Activated naive CD8-positive, alpha-beta T cell treated with anti-CD3 and anti-CD28 coated beads, Interleukin-2, amount 10 ng/mL, durations not matched to agents 7 days and 5 days (primary cell): ENCODE measurements at places on chromosomes 1 and 21. TPM values are rescaled to one million over a fixed set of nuclear protein-coding genes. Genes with fewer than 3 reads are reported as not detected.
A peak's percentile ranks its signal among the peaks of the same experiment; 100 is the strongest.

- peaks cover 24% of the 10 kb centered on the region for H3K36me3 ChIP-seq
- no peaks in the 10 kb centered on the region for H3K27me3 ChIP-seq
- no peak overlapping the region for H3K4me3 ChIP-seq
- no peak for DNase-seq
Observed at GRCh38 chr1:6852136-6852890, 67.1 kb downstream of the CAMTA1 start.

TCP10L gene
- total RNA-seq = 0.23 TPM

GRCh38 chr1:29824511-29825273 lies 588.4 kb downstream of the PTPRU start:
- H3K36me3 ChIP-seq = no peaks in the 10 kb centered on the region
- peaks cover 5% of the 10 kb centered on the region for H3K27me3 ChIP-seq
- no peak for DNase-seq
- no peak overlapping the region for H3K27ac ChIP-seq

ARHGAP30 gene
- 260 TPM for total RNA-seq

NCDN gene
- 23.2 TPM for total RNA-seq

GRCh38 chr21:35926003-35926740 lies 134.2 kb downstream of the SETD4 start:
- peaks cover 10% of the 10 kb centered on the region for H3K27me3 ChIP-seq
- H3K27ac ChIP-seq = no peak overlapping the region
- no peak overlapping the region for H3K4me3 ChIP-seq
- no peak for DNase-seq

KRTAP7-1 gene
- not detected for total RNA-seq

DNA sequence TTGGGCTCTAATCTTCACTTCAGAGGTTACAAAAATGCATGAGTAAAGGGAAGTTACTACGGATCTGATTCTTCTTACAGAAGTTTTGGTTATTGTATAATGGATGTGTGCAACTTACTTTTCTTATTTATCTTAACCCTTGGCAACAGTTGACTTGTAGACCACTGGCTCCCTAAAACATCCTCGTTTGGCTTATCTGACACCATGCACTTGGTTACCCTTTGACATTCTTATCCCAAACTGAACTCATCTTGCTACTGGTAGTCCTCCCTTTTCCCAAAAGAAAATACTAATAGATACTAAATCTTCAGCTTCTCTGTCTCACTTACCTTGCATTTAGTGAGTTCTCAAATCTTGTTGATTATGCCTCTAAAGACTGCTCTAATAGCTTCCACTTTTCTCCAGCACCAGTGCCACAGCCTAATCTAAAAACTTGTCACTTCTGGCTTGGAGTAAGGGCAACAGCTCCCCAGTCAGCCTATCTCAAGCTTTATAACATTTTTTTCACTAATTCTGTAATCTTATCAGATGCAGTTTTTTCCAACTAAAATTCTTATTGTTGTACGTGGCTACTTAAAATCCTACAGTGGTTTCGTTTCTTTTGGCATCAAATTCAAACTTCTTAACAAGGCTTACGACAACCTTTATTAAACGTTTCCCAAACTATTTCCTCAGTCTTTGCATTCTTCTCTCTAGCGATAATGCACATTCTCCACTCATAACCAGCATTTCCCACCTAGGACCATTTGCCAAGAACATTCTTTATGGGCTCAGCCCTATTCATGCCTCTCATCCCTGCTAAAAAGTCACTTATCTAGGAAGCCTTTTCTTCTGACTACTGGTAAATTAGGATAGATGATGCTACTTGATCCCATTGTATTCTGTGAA lies 204.2 kb downstream of the KCNT2 start:
- H3K27ac ChIP-seq = no peak overlapping the region
- H3K4me3 ChIP-seq = no peak overlapping the region
- no peaks in the 10 kb centered on the region for H3K4me1 ChIP-seq
- H3K27me3 ChIP-seq = no peaks in the 10 kb centered on the region

GRCh38 chr1:194568610-194569009 lies 1382.2 kb upstream of the B3GALT2 start:
- no peak overlapping the region for H3K27ac ChIP-seq
- no peaks in the 10 kb centered on the region for H3K36me3 ChIP-seq
- H3K27me3 ChIP-seq = no peaks in the 10 kb centered on the region
- DNase-seq = no peak
- no peaks in the 10 kb centered on the region for H3K4me1 ChIP-seq

DNA sequence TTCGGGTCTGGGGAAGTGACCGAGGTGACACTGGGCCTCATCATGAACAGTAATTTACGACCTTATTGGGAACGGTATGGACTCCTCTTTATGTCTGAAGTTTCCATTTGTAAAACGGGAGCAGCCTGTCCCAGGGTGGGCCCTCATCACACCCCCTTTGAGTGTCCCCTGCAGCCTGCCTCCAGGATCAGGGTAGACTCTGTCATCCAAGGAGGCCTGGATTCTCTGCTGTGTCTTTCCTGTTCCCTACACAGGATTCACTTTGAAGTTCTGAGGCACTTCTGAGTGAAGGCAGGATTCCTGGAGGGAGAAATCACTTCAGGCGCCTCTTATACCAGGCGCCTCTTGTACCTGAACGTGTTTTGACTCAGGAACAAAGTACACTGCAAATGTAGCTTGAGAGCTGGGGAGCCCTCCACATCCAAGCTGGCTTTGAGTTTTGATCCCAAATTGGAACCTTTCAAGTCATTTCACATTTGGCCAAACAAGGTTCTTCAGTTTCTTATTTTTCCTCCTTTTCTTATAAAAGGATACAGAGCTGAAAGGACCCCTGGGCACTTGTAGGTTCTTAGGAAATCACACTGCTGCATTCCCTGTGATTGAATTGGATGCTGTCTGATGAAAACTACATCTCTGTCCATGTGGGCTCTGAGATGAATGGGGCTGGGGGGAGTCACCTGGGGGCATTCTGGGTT lies 106.0 kb downstream of the SUSD4 start:
- no peak for DNase-seq
- no peaks in the 10 kb centered on the region for H3K4me1 ChIP-seq

- no peak for DNase-seq
- H3K36me3 ChIP-seq = no peaks in the 10 kb centered on the region
- H3K4me3 ChIP-seq = no peak overlapping the region
- peaks cover 2% of the 10 kb centered on the region for H3K4me1 ChIP-seq
Observed at GRCh38 chr1:81410941-81411340, 389.8 kb upstream of the ADGRL2 start.

DNA sequence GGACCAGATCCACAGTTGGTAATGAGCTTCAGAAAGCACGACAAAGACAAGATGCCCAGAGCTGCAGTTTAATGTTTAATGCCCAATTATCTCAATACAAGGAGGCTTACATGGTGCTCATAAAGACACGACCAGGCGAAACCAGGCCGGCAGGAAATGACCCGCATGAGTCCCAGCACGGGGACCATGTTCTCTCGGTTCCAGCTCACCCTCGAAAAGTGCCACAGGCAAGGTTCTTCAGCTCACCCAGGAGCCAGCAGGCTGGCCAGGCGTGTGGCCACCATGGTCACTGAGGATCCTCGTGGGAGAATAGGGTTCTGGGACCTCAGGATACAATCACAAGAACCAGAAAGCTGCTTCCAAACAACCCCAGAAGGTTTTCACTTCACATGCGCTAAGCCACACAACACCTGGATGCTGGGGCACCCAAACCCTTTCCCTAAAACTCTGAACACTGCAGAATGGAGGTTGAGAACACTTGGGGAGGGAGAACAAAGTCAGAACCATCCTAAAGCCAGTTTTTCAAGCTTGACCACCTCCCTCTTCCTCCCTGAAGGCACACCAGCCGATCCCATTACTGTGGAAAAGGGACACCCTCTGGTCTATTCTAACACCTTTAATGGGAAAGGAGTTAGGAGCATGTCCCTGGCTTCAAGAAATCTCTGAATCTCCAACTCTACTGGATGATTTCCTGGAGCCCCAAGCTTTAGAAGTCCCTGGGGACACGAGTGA lies 22.6 kb upstream of the ASAP3 start:
- no peak overlapping the region for H3K27ac ChIP-seq
- peaks cover 23% of the 10 kb centered on the region for H3K36me3 ChIP-seq
- no peak overlapping the region for H3K4me3 ChIP-seq
- peaks cover 3% of the 10 kb centered on the region for H3K27me3 ChIP-seq

DNA sequence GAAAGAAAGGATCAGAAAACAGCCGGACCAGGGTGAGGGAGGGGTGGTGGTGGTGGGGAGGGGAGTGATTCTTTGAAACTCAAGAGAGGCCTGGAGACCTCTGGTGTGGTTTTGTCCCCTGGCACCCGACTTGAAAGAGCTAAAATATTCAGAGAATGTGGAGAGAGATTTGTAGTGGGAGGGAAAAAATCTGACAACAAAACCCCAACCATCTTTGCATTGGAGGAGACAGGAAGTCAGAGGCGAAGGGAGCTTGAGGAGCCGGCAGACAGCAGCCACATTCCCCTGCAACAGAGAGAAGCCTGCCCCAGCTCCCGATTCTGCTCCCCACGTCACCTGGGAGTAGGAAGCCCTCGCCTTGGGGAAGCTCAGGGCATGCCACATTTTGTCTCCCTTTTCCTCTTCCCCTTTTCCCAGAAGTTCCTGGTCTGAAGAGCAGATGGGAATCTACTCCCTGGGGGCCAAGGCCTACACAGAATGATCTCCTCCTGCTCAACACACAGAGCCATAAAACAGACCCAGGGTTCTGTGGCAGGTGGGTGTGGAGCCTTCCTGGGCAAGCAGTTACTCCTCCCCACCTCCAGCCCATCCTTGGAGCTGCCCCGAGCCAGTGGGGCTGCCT lies 84.9 kb downstream of the ITPKB start:
- peak overlapping the region; percentile 85 for H3K4me3 ChIP-seq
- H3K27ac ChIP-seq = peak overlapping the region; percentile 95
- H3K4me1 ChIP-seq = peaks cover 72% of the 10 kb centered on the region
